ENCODE measurements at places on chromosomes 4 and X.

DNA sequence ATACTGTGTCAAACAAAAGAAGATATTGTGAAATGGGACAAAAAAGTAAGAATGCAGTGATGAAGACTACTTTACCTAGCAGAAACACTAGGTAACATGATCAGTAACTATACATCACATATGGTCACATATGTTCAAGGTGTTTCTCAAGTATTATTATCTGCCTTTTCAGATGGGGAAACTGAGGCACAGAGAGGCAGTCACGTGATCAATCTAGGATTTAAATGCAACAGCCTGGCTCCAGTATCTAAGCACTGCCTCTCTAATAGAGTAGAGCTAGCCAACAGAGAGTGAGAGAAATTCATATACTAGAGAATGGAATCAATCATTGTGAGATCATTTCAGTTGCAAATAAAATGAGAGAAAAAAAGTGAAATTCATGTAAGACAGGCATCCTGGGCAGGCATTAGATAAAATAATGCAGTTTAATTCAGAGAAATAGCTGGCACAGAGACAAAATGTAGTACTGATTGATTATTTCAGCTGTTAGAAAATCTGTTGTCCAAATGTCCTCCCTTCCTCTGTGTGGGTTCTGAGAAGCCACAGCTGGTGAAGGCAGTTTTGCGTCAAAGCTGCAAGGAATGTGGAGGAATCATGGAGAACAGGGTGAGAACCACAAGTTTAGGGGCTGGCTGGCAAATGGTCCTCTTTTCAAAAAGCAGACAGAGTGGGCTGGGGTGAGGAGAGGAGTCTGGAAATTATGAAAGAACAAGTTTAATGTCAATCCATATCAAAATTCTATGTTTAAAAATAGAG, 26.0 kb downstream of the SMIM43 start:
- DNase-seq: no peak

GRCh38 chr4:13427599-13428325, 56.4 kb downstream of the RAB28 start:
- DNase-seq: no peak

- no peak for DNase-seq
Observed at GRCh38 chrX:23381099-23382087, 46.7 kb downstream of the PTCHD1 start.

GRCh38 chr4:78145622-78146021, 88.5 kb downstream of the FRAS1 start:
- no peak for DNase-seq

- DNase-seq: no peak
Observed at GRCh38 chr4:66516940-66517339, 846.7 kb upstream of the EPHA5 start.

DNA sequence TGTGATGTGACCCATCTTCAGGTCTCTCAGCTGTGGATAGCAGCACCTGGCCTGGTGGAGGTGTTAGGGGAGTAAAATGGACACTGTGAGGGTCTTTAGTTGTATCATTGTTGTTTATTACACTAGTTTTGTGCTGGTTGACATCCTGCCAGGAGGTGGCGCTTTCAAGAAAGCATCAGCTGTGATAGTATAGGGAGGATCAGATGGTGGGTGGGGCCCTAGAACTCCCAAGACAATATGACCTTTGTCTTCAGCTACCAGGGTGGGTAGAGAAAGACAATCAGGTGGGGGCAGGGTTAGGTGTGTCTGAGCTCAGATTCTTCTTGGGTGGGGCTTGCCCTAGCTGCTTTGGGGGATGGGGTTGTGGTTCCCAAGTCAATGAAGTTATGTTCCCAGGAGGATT, 162.8 kb downstream of the PPP1R2C start:
- DNase-seq: no peak

DNA sequence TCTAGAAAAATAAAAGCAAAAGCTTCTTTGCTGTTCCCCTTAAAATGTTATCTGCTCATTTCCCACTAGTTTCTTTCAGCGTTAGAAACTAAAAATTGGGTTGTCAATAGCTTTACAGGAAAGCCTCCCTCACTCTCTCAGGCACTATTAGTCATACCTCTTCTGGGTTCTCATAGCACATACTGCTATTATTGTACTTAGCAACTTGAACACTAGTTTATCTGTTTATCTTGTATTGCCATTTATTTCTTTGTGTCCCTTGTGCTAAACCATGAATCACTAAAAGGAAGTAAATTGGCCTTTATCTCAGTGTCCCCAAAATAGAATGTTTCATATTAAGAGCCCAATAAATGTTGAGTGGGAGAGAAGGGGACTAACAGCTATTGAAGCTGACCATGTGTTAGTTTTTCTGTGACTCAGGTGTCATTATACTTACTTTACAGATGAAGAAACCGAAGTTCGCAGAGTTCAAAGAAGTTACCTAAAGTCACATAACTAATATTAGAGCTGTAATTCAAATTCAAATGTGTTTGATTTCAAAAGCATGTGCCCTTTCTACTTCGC, 124.8 kb upstream of the CITED1 start:
- no peak for DNase-seq

DNA sequence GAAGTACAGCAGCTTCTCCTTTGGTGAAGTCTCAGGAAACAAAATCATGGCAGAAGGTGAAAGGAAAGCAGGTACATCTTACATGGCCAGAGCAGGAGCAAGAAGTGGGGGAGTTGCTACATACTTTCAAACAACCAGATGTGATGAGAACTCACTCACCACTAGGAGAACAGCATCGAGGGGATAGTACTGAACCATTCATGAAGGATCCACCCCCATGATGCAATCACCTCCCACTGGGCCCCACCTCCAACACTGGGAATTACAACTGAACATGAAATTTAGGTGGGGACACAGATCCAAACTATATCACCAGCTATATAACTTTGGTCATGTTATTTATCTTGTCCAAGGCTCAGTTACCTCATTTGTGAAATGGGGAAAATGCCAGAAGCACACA, 159.4 kb downstream of the OPHN1 start:
- no peak for DNase-seq

GRCh38 chrX:545452-545885, 85.1 kb upstream of the SHOX start:
- no peak for DNase-seq

DNA sequence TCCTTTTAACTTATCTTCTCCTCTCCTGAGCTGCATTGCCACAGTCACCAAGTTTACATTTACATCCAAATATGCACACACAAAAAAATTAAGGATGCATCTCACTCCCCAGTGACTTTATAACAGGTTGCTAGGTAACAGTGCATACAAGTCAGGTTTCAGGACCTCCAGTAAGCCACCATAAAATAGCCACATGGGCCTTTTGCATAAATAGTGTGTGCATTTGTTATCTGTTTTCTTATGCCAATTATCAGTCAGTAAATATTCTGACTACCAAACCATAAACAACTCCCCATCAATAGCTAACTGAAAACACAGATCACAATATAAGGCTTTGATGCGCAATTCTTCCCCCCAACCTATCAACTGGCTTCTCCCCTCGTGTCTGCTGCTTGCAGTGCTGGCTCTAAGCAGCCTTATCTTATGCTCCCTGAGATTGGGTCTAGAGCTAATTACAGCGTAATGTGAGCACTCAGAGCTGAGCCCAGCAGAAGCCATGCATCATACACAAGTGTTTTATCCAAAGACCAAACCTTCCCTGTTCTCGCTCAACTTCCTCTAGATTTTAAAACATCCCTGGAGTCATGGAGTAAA, 55.4 kb downstream of the ZNF827 start:
- no peak for DNase-seq

GRCh38 chr4:86283371-86283770, 76.5 kb downstream of the MAPK10 start:
- DNase-seq: no peak

GRCh38 chrX:12405306-12405705, 267.0 kb downstream of the FRMPD4 start:
- no peak for DNase-seq

- no peak for DNase-seq
Observed at GRCh38 chr4:158538911-158539310, 17.2 kb downstream of the RXFP1 start.

DNA sequence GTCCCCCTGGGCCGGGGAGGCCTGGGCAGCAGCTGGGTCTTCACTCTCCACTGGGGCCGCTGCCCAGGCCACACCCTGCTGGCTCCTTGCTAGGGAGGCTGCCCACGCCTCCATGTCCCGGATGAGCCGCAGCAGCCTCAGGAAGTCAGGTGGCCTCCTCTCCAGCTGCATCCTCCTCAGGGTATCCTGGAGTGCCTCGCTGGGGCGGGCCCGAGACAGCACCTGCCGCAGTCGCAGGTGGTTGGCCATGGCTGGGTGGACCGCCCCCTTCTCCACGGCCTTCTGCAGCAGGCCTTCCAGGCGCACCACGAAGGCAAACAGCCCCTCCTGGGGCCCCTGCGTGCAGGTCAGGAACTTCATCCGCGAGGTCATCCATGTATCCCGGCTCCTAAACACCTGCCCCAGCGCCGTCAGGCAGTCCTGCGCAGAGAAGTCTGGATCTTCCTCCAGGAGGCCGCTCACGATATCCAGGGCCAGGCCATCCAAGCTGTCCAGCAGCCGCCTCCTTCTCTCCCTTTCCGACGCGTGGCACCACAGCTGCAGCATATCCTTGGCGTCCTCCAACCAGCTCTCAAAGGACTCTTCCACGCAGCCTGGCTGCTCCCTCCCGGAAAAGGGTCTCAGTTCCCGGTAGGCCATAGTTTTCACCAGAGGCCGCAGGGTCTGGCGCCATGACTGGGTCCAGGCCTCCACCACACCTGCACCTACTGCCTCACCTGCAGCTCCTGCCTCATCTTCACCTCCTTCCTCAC, 2.1 kb downstream of the PNMA6F start:
- DNase-seq: no peak

DNA sequence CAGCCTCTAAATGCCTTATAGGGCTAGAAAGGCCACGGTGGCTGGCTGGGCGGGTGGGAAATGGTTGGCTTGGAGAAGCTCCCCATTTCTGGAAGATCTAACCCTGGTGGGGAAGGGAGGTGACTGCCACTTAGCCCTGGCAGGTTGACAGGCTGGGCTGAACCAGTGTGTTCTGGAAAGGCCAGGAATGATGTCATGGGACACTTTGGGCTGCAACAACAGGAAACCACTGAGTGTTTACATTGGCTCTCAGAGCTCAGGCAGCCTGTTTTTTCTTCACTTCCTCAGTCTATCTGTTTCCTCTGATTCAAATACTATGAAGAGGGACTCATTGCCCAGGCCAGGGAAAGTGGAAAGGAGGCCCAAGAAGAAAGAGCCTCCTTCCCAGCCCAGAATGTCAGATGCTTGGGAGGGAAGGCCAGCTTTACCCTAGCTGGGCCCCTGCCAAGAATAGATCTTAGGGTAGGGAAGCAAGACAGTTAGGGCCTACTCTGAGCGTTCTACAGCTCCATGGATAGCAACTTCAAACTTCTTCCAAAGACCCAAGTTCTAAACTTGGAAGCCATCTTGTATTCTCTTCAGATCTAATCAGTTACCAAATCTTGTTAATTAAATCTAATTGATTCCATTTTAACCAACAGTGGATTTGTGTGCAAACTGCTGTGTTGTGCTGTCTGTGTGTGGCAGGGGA, 65.8 kb upstream of the MSN start:
- DNase-seq: no peak

DNA sequence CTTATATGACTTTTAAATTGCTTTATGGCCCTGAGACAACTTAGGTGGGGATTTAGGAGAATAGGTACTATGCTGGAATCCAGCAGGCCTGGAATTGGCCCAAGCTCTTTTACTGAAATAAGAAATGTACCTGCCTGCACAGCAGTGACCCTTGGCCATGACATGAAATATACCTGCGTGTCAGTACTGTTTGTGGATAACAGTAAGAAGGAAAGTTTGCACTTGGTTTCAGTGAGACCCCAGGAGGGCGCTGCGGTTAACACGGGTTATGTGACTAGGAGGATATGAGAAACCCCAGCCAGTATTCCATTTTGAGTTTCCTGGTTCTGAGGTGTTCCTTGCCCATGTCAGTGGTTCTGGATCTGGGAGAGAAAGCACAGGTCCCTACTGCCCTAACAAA, 5.3 kb downstream of the MTM1 start:
- no peak for DNase-seq

DNA sequence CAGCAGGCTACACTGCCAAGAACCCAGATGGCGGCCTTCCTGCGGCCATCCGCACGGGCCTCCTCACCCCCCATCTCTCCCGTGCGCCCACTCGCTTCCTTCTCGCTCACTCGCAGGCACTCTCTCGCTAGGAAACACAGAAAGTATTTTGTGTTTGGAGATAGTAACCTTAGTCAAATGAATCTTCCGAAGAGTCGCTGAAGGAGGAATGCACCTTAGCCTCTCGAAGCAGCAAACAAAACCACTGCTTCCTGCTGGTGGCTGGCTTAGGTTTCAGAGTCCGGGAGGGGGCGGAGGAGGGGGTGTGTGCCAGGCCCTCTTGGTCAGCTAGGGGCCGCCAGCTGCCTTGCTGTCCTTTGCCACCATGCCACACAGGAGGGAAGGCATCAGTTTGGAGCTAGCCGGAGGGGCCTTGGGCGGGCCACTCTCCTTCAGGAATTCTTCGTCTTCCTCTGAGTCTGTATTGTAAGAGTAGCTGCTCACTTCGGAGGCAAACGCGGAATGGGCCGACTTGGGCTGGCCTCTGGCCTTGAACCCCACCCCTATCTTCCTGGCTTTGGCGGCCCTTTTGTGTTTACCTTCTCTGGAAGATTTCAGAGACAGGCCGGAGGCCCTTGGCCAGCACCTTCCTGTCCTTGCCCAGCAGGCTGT, 73.2 kb upstream of the UCP1 start:
- no peak for DNase-seq

- no peak for DNase-seq
Observed at GRCh38 chr4:23923141-23923540, 33.3 kb upstream of the PPARGC1A start.

DNA sequence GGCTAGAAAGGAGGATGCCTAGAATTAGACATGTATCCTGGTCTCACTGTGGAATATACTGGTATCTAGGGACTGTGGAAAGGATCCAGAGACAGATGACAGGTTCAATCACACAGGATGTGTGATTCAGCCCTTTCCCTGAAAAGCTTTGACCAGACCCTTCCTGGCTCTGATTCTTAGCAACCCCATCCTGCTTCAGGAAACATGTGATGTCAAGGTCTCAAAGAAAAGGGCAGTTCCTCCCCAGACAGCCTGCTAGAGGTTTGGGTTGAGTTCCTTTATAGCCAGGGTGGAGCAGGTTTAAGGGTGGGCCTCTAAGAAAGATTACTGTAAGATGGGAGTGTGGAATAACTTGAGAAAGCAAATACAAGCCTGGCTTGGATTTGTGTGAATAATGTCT, 3.0 kb downstream of the BMP15 start:
- DNase-seq: no peak

- DNase-seq: no peak
Observed at GRCh38 chrX:27446423-27446822, 16.7 kb downstream of the PPP4R3C start.

- no peak for DNase-seq
Observed at GRCh38 chr4:187059895-187060294, 336.2 kb upstream of the FAT1 start.

- DNase-seq: no peak
Observed at GRCh38 chr4:14018191-14018853, 390.8 kb upstream of the BOD1L1 start.

- no peak for DNase-seq
Observed at GRCh38 chrX:14095702-14096101, 66.0 kb upstream of the GEMIN8 start.

- no peak for DNase-seq
Observed at GRCh38 chrX:154507673-154508383, 8.2 kb downstream of the FAM3A start.
